Activated CD4-positive, alpha-beta T cell treated with anti-CD3 and anti-CD28 coated beads, Interleukin-2, amount 10 ng/mL, durations not matched to agents 7 days and 5 days (primary cell): ENCODE measurements at places on chromosomes 11 and 22. TPM values are rescaled to one million over a fixed set of nuclear protein-coding genes. Genes with fewer than 3 reads are reported as not detected.

GRCh38 chr11:48154151-48154550, 62.5 kb upstream of the OR4B1 start:
- DNase-seq: no peak

GRCh38 chr22:45516163-45516562, 13.5 kb downstream of the FBLN1 start:
- DNase-seq: no peak

GRCh38 chr11:126408901-126409619, 53.6 kb downstream of the ST3GAL4 start:
- DNase-seq: no peak

- peak; percentile 34 for DNase-seq
Measured at GRCh38 chr11:3950996-3951660, 95.7 kb downstream of the STIM1 start.

Gene OR2AG1
- not detected for total RNA-seq

Gene PIH1D2
- total RNA-seq: not detected
